ENCODE measurements at places on chromosomes 5 and 9.
A peak's percentile ranks its signal among the peaks of the same experiment; 100 is the strongest.

- DNase-seq: no peak
These were observed 8.1 kb downstream of the FCN2 start for GRCh38 chr9:134888603-134889190.

GRCh38 chr9:112831281-112831851 is 59.3 kb downstream of the SLC46A2 start:
- no peak for DNase-seq

DNA sequence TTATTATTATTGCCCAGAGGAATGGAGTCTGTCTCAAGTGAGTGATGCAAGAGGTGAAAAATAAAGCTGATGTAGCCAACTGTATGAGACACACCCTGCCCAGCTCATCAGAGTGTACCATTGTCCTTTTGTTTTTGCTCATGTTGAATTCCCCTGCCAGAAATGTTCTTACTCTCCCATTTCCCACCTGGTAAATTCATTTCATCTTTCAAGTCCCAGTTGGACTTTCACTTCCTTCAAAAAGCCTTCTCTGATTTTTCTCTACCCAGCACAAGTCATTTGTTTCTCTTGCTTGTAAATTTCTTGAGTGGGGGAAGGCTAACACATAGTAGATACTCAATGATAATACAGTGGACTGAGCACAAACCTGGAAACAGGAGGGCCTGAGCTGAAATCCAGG is 394.5 kb upstream of the ZNF462 start:
- no peak for DNase-seq

DNA sequence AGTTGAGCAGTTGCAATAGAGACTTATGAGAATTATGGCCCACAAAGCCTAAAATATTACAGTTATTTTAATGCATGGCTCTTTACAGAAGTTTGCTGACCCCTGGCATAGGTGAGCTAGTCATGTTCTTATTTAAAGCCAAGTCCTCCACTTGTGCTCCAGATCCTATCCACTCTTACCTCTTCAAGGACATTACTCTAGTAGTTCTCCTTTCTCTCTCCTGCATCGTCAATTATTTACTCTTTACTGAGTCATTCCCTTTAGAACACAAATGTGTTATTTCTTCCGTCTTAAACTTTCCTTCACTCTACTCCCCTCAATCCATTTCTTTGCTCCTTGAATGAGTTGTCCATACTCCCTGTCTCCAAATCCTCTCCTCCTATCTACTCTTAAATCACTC is 20.6 kb upstream of the TRAF1 start:
- no peak for DNase-seq

- peak; percentile 84 for DNase-seq
These were observed at the start of gene RASEF for GRCh38 chr9:83062651-83063527. RASEF (minus strand) TSS chr9:83063142; CDS start chr9:83062867, 275 bp downstream.

DNA sequence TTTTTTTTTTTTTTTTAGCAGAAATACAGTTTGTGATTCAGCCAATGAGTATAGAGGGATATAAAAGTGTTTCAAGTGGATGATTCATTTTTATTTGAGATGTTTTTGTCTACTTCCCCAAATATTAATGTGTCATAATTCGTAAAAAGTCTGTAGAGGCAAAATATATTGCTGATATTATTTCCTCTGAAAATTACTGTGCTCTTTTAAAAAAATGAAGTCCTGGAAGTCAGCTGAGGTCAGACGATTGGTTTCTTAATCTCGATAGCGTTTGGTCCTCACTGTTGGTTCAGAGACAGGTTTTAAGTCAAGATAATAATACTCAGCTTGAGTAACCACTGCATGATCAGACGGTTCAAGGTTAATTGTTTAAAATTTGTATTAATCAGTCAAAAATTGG is 19.5 kb downstream of the IL9 start:
- no peak for DNase-seq

GRCh38 chr5:99102073-99102697 is 173.4 kb upstream of the CHD1 start:
- DNase-seq: no peak

- no peak for DNase-seq
These were observed 30.5 kb downstream of the SLC9A3 start for GRCh38 chr5:493758-494157.

- DNase-seq: peak; percentile 71
These were observed 209.0 kb downstream of the CSNK1G3 start for GRCh38 chr5:123720955-123721354.

DNA sequence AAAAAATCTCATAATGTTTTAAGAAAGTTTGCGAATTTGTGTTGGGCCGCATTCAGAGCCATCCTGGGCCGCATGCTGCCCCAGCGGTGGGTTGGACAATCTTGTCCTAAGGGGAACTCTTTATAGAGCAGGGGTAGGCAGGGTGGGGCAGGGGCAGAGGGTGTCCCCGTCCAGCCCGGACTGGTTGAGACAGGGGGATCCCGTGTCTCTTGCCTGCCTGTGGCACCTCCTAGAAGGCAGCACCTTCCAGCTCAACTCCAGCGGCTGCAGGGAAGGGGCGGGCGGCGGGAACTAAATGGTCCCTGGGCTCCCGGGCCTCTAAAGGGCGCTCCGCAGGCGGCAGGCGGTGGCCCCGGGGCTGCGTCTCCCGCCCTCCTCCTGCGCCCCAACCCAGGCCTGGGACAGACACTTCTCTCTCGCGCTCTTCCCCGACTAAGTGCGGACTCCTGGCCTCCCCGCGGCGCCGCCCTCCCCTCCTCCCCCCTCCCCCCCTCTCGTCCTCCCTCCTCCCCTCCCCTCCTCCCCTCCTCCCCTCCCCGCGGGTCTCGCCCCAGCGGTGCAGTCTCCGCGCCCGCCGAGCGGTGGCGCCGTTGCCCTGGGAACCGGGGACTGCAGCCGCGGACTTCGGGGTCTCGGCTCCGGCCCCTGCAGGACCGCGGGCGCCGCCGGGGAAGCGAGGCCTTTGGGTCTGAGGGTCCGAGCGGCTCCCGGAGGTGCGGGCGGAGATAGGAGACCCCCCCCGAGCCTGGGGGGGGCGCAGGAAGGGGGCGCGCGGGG is 132.6 kb downstream of the MRPL36 start:
- peak; percentile 14 for DNase-seq

DNA sequence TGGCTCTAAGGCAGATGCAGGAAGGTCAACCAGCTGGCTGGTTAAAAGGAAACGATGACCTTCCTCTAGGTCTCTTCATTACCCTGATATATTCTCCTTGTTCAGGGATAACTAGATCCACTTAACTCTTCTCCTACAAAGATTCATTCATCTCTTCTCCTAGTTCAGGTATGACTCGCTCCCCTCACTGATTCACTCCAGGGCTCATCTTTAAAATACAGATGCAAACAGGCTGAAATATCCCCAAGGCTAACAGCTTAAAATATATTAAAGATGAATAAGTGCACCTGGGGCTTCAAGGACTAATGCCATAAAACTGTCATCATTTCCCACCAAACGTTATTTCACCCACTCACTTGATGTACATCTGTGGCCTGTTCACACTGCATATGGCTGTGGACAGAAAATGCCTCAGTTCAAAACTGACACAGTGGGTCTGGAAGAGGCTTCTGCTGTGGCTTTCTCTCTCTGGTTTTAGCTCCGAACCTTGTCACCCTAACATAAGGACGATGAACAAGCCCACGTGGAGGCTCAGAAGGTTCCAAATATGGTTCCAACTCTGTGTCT is 366.9 kb downstream of the DEPDC1B start:
- DNase-seq: peak; percentile 46

- DNase-seq: peak; percentile 81
These were observed 122.7 kb upstream of the APC start for GRCh38 chr5:112614986-112615385.

GRCh38 chr5:140351609-140352334 is 5.4 kb upstream of the HBEGF start:
- peak; percentile 77 for DNase-seq

GRCh38 chr9:128625391-128626146 is 31.1 kb downstream of the DYNC2I2 start:
- DNase-seq: no peak

DNA sequence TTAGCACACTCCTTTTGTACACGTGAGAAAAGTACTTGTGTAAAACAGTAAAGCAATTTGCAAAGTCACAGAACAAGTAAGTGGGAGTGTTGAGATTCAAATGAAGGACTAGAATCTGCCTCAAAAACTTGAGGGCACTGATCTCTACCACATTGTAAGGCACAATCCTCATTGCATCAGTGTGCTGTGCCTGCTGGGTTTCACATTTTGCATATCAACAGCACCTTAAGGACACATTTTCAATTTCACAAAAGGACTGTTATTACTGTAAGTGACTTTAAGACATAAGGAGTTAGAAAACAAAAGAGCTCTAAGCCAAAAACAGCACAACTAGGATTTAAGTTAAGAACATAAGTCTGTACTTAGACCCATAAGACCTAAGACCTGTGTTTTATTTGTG is 44.7 kb upstream of the HK3 start:
- no peak for DNase-seq

- DNase-seq: no peak
These were observed 17.8 kb downstream of the CDK7 start for GRCh38 chr5:69252437-69252836.

GRCh38 chr5:115379622-115380344 is 83.3 kb upstream of the CCDC112 start:
- DNase-seq: peak; percentile 98

GRCh38 chr9:136029556-136029955 is 65.5 kb downstream of the NACC2 start:
- no peak for DNase-seq

GRCh38 chr5:139182528-139183296 is 15.5 kb downstream of the SIL1 start:
- DNase-seq: no peak

DNA sequence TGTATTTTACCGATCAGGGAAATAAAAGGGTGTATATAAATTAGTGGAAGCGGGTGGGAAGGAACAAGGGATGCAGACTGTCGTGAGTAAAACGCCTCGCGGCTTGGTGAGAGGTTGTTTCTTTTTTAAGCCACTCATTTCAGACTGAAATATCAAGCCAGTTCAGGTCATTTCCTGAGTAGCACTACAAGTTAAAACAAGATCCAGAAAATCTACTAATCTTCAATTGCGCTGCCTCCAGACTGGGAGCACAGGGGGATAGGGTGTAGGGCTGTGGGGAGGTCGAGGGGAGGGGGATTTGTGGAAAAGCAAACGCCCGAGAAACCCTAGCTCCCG is 140.8 kb downstream of the TSSK1B start:
- DNase-seq: peak; percentile 42
